ENCODE measurements at places on chromosomes 1 and 21.

DNA sequence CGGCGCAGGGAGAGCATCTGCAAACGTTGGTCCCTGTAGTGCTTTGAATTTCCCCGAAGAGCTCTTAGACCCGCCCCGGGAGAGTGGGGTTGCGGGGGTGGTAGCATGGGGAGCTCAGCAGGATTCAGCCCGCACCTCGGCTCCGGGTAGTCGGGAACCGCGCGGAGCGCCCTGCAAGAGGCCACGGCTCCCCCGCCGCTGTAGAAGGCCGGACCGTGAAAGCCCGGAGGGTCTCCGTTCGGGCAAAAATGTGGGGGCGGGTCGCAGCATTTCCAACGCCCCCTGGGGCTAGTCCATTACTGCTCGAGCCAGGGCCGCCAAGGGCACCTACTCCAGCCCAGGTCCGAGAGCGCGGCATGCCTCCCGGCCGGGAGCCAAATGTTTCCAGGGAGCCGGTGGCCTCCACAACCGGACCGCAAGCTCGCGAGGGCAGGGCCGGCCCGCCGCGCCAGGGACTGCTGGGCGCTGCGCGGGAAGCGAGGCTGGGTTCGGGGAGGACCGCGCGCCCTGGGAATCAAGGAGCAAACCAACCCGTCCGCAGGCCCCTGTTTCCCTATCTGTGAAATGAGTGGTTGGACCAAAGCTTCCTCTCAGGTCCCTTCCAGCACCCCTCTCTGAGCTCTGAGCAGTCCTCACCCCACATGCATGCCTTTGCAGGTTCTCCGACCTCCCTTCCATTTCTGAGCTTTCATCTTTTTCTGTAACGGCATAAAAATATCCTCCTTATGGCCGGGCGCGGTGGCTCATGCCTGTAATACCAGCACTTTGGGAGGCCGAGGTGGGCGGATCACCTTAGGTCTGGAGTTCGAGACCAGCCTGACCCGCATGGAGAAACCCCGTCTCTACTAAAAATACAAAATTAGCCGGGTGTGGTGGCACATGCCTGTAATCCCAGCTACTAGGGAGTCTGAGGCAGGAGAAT, 775 bp upstream of the TMEM63A start:
- DNase-seq: peak; percentile 23

GRCh38 chr1:180962178-180962577, 49.5 kb downstream of the KIAA1614 start:
- DNase-seq: no peak

DNA sequence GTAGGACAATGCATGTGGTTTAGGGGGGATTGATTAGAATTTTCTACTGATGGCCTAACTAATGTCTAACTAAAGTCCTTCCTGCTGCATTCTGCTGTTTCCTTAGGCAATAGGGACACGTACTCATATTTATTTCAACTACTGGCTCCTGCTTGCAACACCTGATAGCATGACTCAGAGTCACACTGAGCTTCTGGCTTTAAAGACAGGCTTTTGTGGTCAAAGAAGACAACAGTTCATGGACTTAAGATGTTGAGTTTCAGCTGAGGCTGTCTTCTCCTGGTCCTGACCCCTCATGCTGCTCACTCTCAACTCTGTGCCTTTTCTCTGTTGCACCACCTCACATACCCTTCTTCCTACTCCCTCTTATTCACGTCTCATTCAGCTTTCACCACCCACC, 29.1 kb upstream of the TRABD2B start:
- peak; percentile 4 for DNase-seq

DNA sequence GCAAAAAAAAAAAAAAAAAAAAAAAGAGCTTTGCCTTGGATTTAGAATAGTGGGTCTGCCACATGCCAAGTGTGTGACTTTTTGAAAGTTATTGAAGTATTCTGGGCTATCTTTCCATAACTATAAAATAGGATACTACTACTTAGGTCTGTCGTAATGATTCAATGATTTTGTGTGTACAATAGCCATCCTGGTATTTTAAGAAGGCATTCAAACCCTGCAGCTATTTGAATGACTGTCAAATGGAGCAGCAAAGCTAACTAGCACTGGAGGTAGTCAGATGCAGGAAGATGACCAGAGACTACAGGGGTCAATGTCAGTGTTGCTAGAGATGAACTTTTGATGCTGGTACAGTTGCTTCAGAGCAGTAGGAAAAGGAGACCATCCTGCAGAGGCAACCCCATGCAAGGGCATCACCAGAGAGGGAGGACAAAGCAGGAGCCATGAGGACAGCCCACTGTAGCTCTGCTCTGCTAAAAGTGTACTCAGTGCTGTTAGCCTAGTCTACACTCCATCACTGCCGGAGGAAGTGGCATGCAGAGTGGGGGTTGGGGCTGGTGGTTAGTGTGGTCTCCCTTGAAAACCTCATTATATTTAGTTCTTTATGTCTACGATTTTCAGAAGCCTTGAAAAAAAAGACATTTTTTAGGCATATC, 29.0 kb downstream of the DUSP10 start:
- DNase-seq: no peak

- DNase-seq: no peak
These were observed 40.6 kb downstream of the SCP2 start for GRCh38 chr1:52967666-52968065.

- DNase-seq: no peak
These were observed 57.7 kb downstream of the DMAP1 start for GRCh38 chr1:44270686-44271628.

GRCh38 chr1:7207875-7208646, 422.8 kb downstream of the CAMTA1 start:
- peak; percentile 73 for DNase-seq

- no peak for DNase-seq
These were observed 85.2 kb upstream of the ACTL8 start for GRCh38 chr1:17669866-17670451.

- DNase-seq: no peak
These were observed 17.1 kb upstream of the KIF1B start for GRCh38 chr1:10193288-10193687.
